Smooth muscle cell of the coronary artery (primary cell): ENCODE measurements at places on chromosomes 4 and X. TPM values are rescaled to one million over a fixed set of nuclear protein-coding genes. Genes with fewer than 3 reads are reported as not detected.

Gene PPBP
- not detected in 2 replicates for total RNA-seq

Gene PRICKLE3
- 3.0 and 4.1 TPM in 2 replicates for total RNA-seq

Gene TCP11X2
- total RNA-seq: not detected in 2 replicates

Gene SYNPO2
- total RNA-seq: 2.7 and 16.4 TPM in 2 replicates

Gene RPS6KA6
- 0.82 and 1.2 TPM in 2 replicates for total RNA-seq

Gene FAM156A
- total RNA-seq: 14.4 and 25.2 TPM in 2 replicates

Gene LAP3
- 86.6 and 111 TPM in 2 replicates for total RNA-seq

Gene IL13RA1
- 27.1 and 57.8 TPM in 2 replicates for total RNA-seq

Gene SPRY1
- 6.9 and 21.9 TPM in 2 replicates for total RNA-seq

Gene BMPR1B
- total RNA-seq: 0.15 and 1.9 TPM in 2 replicates

Gene PFKFB1
- total RNA-seq: 0.08 TPM in 1 of 2 replicates, not detected in the other

Gene UGT2B10
- not detected in 2 replicates for total RNA-seq
